ENCODE measurements at places on chromosomes 6 and 20.

DNA sequence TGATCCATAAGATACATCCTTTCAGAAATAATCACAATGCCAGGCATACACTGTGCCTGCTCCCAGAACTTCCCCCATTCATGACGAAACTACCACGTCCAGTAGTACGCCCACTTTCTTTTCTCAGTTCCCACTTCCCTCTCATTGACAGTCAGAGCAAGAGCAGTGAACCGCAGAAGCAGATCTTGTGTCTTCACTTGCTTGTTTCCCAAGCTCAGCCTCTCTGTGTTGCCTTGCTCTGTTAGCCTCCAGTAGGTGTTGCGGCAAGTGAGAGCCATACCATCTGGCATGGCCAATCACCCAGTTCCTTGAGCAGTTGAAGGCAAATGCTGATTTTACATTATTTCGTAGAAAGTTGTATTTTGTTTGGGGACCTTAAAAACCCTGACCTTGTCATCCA is 11.7 kb downstream of the UST start:
- no peak for DNase-seq

- no peak for DNase-seq
Measured at GRCh38 chr6:98929498-98930060, 18.2 kb downstream of the FBXL4 start.

- DNase-seq = peak; percentile 61
Measured at GRCh38 chr6:113122060-113122459, 735.1 kb upstream of the MARCKS start.

DNA sequence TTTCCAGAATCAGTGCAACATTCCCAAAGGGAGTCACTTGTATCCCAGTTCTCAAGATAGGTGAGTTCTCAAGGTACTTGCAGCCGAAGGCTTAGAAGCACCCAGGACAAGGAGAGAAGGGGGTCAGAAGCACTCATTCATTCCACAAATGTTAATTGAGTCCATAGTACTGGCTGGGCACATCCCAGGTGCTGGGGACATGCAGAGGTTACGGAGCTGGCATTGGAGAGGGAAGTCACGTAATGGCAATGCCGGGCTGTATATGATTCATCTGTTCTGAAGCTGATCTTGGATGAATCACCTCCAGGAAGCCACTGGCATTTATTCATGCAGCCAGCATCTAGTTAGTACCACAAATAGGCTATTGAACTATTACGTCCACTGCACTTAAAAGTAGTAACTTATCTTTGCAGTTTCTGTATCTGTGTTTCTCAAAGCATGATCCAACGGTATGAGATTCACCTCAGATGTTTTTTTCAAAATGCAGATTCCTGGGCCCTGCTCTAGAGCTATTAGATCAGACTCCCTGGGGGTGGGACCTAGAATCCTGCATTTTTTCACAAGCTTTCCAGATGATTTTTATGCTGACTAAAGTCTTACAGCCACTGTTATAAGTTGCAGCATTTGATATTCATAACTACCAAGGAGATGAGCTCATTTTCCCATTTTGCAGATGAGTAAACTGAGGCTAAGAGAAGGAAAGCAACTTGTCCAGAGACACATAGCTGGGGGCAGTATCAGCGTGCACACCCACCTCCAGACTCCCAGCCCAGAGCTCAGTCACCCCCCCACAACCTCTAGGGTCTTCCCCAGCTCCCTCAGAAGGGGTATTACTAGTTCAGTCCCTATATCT is 44.1 kb upstream of the ID1 start:
- DNase-seq = no peak

DNA sequence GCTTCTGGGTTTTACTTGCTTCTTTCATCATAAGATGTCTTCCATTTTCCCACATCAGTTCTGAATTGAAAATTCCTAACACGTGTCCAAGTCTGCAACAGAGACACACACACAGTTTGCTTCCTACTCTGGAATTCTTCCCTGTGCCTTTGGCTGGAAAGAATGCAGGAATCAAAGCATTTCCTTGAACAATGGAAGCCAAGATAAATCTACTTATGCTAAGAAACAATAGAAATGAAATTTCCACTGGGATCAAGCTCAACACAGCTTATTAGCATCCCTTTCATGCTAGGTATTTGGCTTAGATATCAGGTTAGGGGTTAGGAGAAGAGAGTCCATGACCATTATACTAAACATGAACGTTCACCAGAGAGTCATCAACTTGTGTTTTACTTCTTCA is 101.1 kb upstream of the SCAF8 start:
- no peak for DNase-seq

DNA sequence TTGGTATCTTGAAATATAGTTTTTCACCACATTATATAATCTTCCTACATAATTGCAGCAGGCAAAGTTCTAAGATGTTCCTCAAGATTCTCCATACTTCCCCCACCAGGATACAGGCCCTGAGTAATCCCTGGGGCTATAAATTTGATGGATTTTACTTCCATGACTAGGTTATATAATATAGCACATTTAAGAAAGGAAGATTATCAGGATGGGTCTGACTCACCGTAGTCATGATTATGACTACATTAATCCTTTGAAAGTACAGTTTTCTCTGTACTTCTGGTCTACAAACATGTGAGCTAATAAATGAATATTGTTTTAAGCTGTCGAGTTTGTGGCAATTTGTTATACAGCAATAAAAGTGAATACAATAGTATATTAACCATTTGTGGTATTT is 122.5 kb downstream of the MACROD2 start:
- DNase-seq = no peak

DNA sequence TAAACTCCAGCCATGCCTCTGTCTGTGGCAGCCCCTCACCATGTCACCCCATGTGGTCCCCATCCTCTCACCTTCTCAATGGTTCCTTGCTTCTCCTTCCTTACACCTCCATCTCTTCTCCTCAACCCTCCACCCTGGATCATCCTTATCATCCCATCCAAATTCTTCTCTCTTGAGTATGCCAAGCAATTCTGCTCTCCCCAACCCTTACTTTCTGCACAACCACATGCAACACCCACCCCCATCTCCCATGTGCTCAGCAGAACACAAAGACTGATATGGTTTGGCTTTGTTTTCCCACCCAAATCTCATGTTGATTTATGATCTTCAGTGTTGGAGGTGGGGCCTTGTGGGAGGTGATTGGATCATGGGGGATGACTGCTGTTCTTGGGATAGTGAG is 42.5 kb upstream of the RALY start:
- DNase-seq = no peak

DNA sequence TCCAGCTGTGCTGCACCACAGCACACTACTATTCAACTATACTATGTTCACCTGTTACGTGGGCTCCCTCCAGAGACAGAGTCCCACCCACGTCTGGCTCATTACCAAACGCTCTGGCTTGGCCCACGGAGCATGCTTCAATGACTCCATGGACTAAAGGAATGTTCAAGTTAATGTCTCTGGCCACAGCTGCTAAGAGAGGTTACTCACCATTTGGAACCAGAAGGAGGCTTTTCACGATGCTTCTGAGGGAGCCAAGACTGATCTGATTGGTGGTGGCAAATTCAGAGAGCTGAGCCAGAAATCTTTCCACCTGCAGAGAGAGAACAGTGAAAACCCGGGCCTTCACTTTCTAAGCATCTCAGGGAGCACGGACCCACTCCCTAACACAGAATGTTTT is 15.6 kb downstream of the COMMD7 start:
- no peak for DNase-seq

DNA sequence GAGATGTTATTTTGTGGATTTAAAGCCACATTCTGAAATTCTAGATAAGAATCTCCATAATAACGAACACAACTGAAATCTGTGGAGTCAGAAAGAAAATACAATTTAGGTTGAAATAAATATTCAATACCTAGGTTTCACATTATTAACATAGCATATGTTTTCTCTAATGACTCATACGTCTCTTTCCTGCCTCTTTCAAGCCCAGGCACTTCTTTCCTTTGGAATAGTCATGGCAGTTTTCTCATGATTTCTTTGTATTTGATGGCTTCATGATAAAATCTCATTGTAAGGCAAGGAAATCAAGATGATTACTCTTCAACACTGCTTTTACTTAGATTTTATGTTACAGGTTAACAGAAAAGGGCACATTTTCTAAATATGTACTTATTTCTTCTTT is 803.7 kb downstream of the PHF3 start:
- no peak for DNase-seq

- DNase-seq = no peak
Measured at GRCh38 chr6:101351173-101351572, 42.3 kb upstream of the GRIK2 start.

DNA sequence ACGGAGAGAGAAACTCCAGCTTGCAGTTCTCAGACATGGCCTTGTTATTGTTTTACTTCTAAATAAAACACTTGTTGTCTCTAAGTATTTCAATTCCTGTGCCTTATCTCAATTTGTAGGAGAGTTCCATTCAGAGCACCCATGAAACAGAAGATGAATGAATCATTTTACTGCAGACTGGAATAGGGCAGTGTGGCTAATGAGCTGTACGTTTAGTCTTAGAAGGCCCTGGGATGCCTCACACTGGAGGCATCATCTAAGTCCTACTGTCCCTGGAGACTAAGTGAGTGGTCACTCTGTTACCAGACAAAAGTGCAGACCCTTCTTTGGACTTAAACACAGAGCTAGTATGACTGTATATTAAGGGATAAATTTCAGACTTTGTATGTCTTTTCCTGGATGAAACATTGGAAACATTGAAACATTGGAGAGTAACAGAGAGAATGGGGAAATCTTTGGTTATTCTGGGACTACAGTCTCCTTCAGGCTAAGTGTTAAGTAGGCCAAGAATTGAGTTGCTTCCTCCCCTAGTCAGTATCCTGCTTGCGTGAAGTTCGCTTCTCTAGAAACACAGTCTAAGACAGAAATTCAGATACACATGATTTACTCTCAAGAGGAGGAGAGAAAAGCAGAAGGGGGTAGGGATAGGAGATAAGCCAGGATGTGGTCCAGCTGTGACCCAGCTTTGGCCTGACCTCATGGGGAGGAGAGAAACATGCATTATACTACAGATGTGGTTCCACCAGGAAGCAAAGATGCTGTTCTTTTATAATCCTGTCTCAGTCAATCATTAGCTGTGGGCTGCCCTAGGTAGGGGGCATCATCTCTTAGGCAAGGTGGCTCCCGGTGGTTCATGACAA is 167.4 kb upstream of the BMP2 start:
- DNase-seq = no peak

- no peak for DNase-seq
Measured at GRCh38 chr6:160735523-160735922, 33.5 kb downstream of the PLG start.

All from iPS DF 19.7 (cell line).